ENCODE measurements at places on chromosomes 4 and X.
A peak's percentile ranks its signal among the peaks of the same experiment; 100 is the strongest.

DNA sequence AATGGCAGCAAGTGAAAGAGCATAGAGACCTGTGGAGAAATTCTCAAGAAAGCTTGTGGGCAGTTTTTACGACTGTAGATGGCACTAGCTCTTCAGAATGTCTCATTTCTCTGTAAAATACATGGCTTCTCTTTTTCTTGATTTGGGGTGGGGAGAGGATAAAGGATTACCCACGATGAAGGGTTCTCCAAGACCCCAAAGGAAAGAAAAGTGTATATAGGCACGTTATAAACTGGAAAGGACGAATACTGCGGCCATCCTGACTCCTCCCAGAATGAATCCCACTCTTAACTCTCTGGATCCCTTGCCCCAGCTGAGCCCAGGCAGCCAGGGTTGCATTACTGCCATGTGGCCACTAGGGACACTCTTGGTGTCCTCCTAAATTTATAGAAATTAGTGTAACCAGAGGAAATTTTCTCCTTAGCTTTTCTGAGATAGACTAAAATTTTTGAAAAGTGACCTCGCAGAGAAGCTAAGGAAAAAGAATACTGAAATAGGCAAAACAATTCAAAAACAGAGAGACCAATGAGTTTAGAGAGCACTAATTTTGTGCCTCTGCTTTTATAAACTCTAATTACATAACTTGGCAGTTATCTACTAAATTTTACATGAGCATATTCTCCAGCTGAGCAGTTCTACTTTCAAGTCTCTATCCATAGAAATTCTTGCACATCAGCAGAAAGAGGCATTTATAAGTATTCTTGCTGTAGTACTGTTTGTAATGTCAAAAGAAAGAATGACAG lies 37.8 kb upstream of the PCDH19 start:
- DNase-seq, result peak; percentile 26

- no peak for DNase-seq
Observed at GRCh38 chr4:6337331-6337935, 67.8 kb downstream of the WFS1 start.

GRCh38 chrX:80816051-80816450 lies 6.4 kb upstream of the BRWD3 start:
- no peak for DNase-seq

DNA sequence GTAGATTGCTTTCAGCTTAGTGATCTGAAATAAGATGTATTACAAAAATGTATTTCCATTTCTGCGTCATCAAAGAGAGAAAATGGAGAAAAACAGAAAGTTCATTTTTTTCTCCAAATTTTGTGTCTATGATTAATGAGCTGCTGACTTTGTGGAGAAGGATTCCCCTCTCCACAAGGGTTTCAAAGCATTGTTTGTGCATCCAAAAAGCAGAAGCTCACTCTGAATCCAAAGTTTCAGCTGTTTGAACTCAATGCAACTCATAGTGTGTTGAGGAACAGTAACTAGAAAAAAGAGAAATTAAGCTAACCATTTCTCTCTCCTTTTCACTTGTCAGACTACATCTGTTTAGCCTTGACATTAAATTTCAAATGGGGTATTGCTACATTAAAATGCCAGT lies 62.9 kb upstream of the SLC7A11 start:
- no peak for DNase-seq

DNA sequence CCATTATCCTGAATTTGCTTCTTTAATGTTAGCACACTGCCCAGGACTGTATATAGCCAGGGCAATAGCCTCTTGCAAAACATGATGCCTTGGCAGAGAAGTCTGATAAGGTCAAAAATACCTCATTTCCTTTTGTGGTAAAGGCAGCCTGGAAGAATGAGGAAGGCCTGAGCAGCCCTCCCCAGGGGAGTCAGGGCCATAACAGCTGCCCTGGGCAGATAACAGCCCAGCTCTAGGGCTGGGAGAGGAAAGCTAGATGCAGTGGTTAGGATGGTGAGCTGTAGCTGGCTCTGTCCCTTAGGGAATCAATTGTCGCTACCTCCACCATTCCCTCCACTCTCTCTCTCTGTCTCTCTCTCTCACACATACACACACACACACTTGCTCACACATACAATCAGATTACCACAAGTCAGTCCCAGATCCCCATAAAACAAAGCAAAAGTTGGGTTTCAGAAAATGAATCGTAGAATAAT lies 29.2 kb downstream of the EFHC2 start:
- DNase-seq, result no peak

- DNase-seq, result no peak
Observed at GRCh38 chr4:168917138-168917779, 92.8 kb downstream of the CBR4 start.

GRCh38 chrX:129754056-129755024 lies 15.6 kb downstream of the XPNPEP2 start:
- no peak for DNase-seq

DNA sequence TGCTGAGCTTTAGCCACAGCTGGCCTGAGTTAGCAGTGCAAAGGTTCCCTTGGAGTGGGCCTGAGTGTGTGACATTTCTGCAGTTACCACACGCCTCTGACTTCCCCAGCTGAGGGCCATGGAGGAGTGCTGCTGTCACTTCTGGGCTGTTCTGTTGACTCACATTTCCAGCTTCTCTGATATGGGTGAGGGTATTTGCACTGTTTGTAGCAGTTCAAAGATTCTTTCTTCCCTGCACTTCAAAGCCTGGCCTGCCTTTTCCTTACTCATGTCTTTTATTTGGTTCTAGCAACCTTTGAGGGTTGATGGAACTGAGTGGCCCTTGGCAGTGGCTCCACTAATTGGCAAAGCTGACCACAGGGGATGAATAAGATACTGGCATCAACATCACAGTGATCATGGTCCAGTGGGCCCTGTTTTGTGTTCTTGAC lies 26.4 kb upstream of the SCML1 start:
- DNase-seq, result no peak

DNA sequence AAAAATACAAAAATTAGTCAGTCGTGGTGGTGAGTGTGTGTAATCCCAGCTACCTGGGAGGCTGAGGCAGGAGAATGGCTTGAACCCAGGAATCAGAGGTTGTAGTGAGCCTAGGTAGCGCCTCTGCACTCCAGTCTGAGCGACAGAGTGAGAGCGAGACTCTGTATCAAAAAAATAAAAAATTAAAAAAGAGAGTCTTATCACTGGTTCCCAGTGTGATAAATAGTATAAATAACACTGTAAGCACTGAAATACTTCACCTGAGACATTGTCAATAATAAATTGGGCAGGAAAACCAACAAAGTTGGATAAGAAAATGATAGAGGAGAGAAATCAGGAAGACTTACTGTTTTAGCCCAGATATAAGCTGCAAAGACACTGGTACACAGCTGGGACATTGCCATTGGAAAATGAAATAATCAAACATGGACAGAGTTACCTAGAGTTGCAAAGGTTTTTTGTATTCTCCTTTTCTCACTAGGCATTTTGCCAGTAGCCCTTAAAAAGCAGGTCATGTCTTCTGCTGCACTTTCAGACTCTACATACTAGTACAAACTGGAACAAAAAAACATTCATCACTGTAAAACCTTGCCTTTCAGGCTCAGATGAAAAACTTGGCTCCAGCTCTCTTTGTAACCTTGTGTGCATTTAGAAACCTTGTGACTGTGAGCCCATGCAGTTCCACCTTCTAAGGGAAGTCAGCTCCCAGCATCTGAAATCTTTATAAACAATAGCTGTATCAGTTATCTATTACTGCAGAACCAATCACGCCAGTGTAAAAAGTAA lies 55.0 kb upstream of the PPP1R2C start:
- DNase-seq, result no peak

DNA sequence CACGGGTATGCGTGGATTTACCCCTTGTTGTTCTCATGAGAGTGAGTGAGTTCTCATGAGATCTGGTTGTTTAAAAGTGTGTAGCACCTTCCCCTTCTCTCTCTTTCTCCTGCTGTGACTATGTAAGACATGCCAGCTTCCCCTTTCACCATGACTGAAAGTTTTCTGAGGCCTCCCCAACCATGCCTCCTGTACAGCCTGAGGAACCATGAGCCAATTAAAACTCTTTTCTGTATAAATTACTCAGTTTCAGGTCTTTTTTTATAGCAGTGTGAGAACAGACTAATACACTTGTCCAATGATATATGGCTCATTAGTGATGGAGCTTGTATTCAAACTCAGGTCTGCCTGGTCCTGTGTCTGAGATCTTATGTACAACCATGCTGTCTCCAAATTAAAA lies 28.5 kb upstream of the RTL3 start:
- DNase-seq, result no peak

- DNase-seq, result no peak
Observed at GRCh38 chr4:127881563-127881864, 821 bp downstream of the PLK4 start.

DNA sequence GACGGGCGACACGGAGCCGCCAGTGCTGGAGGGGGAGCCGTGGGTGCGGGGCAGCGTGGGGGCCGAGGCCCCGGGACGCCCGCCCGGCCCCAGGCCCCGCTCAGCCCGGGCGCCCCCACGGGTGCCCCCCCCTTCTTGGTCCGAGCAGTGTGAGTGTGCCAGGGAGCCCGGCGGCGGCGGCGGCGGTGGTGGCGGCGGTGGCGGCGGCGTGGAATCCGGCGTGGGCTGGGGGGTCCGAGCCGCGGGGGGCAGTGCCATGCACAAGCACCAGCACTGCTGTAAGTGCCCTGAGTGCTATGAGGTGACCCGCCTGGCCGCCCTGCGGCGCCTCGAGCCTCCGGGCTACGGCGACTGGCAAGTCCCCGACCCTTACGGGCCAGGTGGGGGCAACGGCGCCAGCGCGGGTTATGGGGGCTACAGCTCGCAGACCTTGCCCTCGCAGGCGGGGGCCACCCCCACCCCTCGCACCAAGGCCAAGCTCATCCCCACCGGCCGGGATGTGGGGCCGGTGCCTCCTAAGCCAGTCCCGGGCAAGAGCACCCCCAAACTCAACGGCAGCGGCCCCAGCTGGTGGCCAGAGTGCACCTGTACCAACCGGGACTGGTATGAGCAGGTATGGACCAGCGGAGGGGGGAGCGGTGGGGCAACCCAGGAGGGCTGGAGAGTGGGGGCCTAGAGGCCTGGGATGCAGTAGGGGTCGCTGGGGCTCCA lies 466 bp downstream of the DLG3 start:
- DNase-seq, result no peak

GRCh38 chr4:242121-242848 lies 63.0 kb downstream of the ZNF732 start:
- peak; percentile 66 for DNase-seq

DNA sequence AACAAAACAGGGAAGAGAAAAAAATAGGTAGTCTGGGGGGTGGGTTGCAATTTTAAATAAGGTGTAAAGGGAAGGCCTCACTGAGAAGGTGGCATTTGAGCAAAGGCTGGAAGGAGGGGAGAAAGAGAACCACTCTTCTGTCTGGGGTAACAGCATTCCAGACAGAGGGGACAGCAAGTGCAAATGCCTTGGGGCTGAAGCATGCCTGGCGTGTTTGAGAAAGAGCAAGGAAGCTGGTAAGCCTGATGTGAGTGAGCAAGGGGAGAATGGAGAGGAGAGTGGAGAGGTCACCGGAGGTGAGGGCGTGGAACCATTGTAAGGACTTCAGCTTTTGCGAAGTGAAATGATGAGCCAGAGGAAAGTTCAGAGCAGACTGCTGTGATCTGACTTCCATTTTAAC lies 19.7 kb upstream of the DOCK11 start:
- no peak for DNase-seq

- no peak for DNase-seq
Observed at GRCh38 chr4:142600952-142601351, 245.1 kb downstream of the INPP4B start.

DNA sequence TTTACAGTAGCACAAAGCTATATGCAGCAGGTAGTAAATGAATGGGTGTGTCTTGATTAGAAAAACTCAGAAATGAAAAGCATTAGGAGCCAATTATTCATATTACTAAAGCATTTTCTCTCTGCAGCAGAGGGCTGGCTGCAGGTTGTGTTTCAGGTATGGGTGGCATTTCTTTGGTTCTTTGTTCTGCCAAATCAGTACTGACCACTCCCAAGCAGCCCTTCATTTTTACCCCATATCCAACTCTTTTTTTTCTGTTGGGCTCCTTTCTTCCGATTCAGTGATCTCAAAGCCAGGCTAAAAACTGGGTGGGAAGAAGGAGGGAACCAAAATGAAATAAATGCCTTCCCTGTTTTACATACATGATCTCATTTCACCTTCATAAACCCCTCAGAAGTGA lies 162.3 kb downstream of the SPRY1 start:
- no peak for DNase-seq
